CD4-positive, alpha-beta T cell treated with Interleukin-6 at 100 ng/mL for 8 hours (primary cell): ENCODE measurements at places on chromosomes 11 and 22.
A peak's percentile ranks its signal among the peaks of the same experiment; 100 is the strongest.

DNA sequence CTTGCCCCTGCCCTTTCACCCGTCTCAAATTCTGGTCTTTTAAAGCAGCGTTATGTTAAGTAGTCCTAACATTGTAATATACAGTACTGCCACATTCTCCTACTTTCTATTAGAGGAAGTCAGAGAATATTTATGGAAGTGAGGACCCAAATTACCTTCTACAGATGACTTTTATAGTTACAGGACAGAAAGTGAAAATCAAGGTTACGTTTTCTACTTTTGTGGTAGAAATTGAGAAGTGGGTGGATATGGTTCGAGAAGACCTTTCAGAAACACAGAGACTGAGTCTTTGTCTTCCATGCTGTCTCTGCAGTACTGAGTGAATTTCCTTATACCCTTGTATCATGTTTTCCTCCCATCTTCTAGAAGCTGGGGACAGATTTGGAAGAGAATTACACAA, 17.1 kb downstream of the SC5D start:
- DNase-seq = no peak

GRCh38 chr22:28442711-28443525, 236.7 kb downstream of the TTC28 start:
- DNase-seq = peak; percentile 5

GRCh38 chr22:27492566-27493201, 308.9 kb downstream of the MN1 start:
- DNase-seq = no peak

GRCh38 chr11:43278193-43278956, 33.4 kb upstream of the API5 start:
- DNase-seq = no peak

DNA sequence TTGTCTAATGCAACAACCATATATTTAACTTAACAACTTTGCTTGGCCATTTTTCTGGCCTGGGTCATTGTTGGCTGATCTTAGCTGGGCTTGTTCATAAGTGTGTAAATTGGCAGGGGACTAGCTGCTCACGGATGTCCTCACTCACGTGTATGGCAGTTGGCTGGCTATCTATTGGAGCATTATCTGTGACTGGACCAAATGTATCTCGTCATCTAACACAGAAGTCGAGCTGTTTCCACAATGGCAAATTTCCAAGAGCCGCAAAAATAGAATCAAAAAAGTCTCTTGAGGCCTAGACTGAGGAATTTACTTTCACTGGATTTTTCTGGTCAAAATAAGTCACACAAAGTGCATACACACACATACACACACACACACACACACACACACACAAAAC, 893.3 kb downstream of the FAM181B start:
- DNase-seq = no peak

DNA sequence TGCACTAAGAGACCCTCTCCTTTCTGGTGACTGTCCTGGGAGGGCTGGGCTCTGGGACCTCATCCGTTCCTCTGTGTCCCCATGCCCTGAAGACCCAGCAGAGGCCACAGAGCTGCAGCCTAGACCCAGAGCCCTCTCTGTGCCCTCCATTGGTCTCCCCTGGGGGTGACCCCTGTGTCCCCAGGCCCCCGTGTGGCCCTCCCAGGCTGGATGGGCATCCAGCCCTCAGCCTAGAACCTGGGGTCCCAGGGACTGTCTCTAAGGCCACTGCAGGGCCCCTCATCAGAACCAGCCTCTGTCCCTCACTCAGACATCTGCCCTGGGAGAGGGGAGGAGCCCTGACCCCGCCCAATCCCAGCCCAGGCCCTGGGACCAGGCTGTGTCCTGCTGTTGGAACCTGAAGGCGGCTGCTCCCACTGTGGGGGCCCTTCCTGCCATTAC, 5.7 kb downstream of the IGLL1 start:
- no peak for DNase-seq

GRCh38 chr22:40070701-40071100, 75.9 kb downstream of the FAM83F start:
- no peak for DNase-seq

DNA sequence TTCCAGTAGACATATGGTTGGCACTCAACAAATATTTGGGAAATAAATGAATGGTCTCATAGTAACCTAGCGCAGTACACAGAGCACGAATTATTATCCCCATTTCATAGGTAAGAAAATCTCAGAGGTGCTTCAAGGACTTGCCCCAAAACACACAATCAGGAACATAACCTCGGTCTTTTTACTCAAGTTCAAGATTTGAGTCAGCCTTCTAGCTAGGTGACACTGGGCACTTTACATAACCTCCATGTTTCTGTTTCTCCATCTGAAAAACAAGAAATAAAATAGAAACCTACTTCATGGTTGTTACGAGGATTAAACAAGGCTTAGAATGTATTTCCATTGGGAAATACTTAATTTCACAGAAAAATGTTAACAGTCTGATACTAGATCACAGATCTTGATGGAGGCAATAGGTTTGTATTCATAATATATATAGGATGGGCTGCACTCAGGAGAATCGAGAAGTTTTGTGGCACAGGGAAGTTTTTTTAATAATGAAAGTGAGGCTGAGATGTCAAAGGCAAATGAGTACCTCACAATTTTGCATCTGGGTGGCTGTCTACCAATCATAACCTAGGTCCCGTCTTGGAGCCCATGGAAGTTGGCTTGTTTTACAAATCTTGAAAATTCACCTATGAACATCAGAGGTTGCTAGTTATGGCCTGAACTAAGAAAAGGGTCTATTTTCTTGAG, 147.4 kb upstream of the ZC3H12C start:
- no peak for DNase-seq

GRCh38 chr11:23079382-23079813, 219.1 kb upstream of the CCDC179 start:
- DNase-seq = no peak

- no peak for DNase-seq
Observed at GRCh38 chr11:41522391-41522790, 62.9 kb upstream of the LRRC4C start.

- no peak for DNase-seq
Observed at GRCh38 chr11:39683951-39684554, 1775.4 kb downstream of the LRRC4C start.

GRCh38 chr11:71433648-71434450, 14.3 kb downstream of the DHCR7 start:
- DNase-seq = no peak

DNA sequence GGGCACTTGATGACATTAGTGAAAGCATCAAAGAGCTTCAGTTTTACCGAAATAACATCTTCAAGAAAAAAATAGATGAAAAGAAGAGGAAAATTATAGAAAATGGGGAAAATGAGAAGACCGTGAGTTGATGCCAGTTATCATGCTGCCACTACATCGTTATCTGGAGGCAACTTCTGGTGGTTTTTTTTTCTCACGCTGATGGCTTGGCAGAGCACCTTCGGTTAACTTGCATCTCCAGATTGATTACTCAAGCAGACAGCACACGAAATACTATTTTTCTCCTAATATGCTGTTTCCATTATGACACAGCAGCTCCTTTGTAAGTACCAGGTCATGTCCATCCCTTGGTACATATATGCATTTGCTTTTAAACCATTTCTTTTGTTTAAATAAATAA, 10.6 kb downstream of the REXO2 start:
- no peak for DNase-seq

DNA sequence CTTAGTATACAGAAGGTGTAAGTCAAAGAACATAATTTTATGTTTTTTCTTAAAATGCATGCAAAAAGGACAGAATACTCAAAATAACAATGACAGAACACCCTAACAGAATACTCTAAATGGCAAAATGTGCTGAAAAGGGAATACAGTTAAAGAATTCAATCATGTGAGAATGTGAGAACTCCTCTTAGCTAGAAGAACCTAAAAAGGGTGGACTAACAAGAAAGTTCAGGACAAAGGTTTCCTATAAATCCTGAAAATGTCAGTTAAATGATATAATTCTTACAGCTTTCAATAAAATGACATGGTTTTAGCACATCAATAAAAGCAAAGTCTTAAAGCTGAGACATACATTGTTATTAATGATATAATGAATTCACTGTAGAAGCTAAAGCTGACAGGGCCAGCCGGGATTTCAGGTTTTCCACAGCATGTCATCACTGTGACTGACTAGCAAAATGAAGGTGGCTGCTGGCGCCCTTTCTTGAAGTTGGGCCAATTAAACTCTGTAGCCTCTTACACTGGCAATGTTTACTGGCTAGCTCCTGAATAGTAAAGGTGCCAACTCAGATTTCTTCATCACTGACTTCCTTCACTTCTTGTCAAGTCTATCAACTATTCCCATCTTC, 244.4 kb downstream of the TTC28 start:
- DNase-seq = no peak

- DNase-seq = no peak
Observed at GRCh38 chr22:36928196-36928595, 14.8 kb downstream of the CSF2RB start.

DNA sequence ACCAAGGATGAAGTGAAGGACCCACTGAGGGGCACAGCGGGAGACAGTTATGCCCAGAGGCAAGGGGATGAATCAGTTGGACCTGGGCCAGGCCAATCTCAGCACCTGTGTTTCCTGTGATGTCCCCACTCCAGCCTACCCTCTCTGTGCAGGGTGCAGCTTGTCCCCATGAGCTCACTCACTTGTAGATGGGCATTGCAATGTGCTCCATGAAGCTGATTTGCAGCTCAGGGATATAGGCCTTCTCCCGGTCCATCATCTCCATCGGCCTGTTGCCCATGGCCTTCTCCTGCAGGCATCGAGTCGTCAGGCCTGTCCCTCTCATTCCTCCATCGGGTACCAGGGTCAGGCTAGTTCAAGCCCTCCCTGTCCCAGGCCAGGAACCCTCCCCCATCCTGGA, 96.2 kb downstream of the PDE2A start:
- no peak for DNase-seq

DNA sequence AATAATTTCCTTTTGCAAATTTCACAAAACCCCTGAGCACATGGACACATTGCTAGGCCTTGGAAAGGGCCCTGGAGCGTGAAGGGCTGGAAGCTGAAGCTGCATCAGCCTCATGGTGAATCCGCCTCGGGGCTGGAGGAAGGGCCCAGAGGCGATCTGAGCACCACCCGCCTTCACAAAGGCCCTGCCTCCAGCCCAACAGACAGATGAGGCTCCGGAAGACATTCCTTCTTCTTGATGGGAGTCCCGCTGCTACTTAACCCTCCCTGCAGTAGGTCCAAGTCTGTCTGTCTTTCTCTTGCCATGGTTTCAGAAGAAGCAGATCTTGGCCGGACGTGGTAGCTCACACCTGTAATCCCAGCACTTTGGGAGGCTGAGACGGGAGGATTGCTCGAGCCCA, 16.5 kb downstream of the ARRB1 start:
- no peak for DNase-seq

- DNase-seq = no peak
Observed at GRCh38 chr11:121614636-121615240, 162.0 kb upstream of the SORL1-AS1 start.

- DNase-seq = no peak
Observed at GRCh38 chr22:43171019-43171491, 15.9 kb downstream of the TTLL12 start.

GRCh38 chr11:110200241-110200640, 96.2 kb downstream of the RDX start:
- DNase-seq = no peak

GRCh38 chr22:27754247-27754887, 47.2 kb downstream of the MN1 start:
- DNase-seq = no peak

DNA sequence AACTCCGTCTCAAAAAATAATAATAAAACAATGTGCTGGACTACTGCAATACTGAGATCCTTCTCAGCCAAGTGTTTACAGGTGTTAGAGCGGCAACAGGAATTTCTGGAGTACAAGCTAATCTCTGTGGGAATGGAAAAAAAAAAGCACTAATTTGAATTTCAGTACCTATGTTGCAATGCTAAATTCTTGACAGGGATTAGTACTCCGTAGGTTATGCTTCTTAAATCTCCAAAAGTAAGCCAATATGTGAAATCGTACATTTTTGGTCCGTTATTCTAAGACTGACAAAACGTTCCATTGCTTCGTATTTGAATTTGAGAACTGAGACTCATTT, 1.1 kb downstream of the ATL3 start:
- DNase-seq = no peak

GRCh38 chr22:27554106-27554811, 247.3 kb downstream of the MN1 start:
- DNase-seq = no peak

GRCh38 chr11:116525961-116526495, 246.8 kb downstream of the BUD13 start:
- no peak for DNase-seq

- no peak for DNase-seq
Observed at GRCh38 chr11:120797143-120797542, 226.8 kb upstream of the TBCEL start.

- no peak for DNase-seq
Observed at GRCh38 chr22:32684822-32685187, 116.7 kb upstream of the TIMP3 start.

DNA sequence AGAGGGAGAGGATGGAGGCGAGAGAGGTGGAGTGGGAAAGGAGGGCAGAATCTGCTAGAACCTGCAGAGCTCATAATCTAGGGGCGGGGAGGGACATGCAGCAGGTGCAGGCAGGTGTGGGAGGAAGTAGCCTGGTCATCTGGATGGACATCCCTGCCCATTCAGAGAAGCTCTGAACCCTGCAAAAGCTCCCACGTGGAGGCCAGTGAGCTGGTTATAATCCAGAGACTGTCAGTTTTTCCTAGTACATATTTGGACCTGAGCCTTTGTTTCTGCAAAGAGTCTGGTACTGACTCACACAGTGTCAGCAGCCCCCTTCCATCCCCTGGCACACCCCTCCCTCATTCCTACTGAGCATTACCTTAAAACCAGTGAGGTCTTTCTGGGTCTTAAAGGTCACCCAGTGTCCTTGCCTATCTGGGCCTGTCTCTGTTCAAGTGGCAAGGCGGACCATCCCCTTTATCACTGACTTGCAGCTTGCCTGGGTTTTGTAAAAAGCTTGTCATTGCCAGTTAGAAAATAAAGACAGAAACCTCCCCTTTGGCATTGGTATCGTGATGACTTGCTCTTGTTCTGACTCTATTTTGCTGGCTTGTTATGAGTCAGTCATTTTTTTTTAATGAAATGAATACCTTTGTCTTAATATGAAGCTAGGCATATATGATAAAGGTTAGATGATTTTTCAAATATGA, 26.1 kb downstream of the PTPRJ start:
- DNase-seq = peak; percentile 43

DNA sequence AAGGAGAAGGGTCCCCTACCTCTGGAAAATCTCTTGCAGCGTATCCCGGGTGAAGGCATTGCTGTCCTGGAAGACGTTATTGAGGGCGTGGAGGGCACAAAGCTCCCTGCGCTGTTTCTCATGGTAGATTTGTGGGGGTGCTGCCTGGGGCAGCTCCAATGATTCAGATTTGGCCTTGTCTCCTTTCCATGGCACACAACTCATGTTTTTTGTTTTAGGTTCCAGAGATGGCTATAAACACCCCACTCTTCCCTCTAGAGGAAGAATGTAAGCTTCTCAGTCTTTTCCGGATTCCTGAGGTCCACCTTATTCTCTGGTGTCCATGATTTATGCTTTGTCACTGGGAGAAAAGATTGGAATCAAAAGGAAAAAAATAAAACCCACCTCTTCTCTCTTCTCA, 959 bp downstream of the JOSD1 start:
- no peak for DNase-seq

GRCh38 chr11:76008474-76008873, 193.5 kb downstream of the UVRAG start:
- no peak for DNase-seq
